ENCODE measurements at places on chromosomes 1 and 21. TPM values are rescaled to one million over a fixed set of nuclear protein-coding genes. Genes with fewer than 3 reads are reported as not detected.

DNA sequence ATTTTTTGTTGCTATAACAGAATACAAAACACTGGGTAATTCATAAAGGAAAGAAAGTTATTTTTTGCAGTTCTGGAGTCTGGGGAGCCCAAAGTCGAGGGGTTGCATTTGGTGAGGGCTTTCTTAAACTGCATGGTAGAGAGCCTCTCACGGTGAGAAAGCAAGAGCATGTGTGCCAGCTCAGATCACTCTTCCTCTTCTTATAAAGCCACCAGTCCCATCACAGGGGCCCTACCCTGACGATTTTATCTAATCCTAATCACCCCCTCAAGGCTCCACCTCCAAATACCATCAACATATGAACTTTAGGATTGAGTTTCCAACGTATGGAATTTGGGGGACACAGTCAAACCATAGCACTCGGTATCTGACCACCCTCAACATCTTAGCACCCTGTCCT is 1.0 kb upstream of the STRIP1 start:
- H3K4me1 ChIP-seq: peaks cover 46% of the 10 kb centered on the region
- H3K4me3 ChIP-seq: peak overlapping the region; percentile 97
- no peak for DNase-seq
- no peaks in the 10 kb centered on the region for H3K27me3 ChIP-seq
- H3K36me3 ChIP-seq: peaks cover 14% of the 10 kb centered on the region

The CIART gene
- total RNA-seq: 6.0 TPM

DNA sequence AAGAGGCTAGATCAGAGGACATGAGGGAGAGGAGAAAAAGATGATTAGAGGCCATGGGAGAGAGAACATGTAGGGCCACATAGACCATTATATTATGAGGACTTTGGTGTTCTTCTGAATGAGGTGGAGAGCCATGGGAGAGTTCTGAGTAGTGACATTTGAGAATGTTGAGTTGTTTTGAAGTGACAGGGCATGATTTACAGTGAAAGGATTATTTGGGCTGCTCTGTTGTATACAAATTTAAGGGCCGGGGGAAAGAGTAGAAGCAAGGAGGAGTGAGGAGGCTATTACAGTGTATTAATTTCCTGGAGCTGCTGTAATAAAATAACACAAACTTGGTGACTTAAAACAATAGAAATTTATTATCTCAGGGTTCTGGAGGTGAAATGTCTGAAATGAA is 102.5 kb upstream of the RGS4 start:
- H3K4me3 ChIP-seq: no peak overlapping the region
- DNase-seq: no peak
- H3K4me1 ChIP-seq: no peaks in the 10 kb centered on the region
- H3K27me3 ChIP-seq: peaks cover 3% of the 10 kb centered on the region
- no peaks in the 10 kb centered on the region for H3K36me3 ChIP-seq

The PLPPR4 gene
- not detected for total RNA-seq

The KCNT2 gene
- total RNA-seq: not detected

The CFAP107 gene
- not detected for total RNA-seq

The OPTC gene
- not detected for total RNA-seq

The ELAPOR1 gene
- 32.0 TPM for total RNA-seq

GRCh38 chr1:167273027-167273800 is 52.5 kb downstream of the POU2F1 start:
- DNase-seq: no peak
- H3K36me3 ChIP-seq: no peaks in the 10 kb centered on the region
- H3K27me3 ChIP-seq: no peaks in the 10 kb centered on the region

The FCRL6 gene
- total RNA-seq: not detected

The PDPN gene
- total RNA-seq: not detected

DNA sequence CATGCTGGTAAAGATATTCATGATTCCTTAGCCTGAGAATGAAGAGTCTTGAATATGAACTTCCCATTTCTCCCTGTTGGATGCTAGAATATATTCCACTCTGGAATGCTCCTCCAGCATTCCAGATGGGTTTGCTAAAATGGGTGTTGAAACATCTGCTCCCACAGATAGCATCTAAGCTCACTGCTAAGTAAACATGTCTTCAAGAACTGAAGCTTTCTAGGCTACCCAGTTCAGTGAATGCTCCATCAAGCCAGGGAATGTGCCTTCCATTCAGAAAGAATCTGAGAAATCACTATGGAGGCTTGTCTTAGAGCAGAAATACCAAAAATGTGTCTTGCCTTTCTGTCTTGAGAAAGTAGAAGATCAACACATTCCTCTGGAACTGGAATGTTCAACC is 81.1 kb downstream of the TNFSF18 start:
- no peak for DNase-seq
- no peak overlapping the region for H3K4me3 ChIP-seq
- peaks cover 17% of the 10 kb centered on the region for H3K27me3 ChIP-seq
- H3K27ac ChIP-seq: no peak overlapping the region
- H3K4me1 ChIP-seq: peaks cover 8% of the 10 kb centered on the region

DNA sequence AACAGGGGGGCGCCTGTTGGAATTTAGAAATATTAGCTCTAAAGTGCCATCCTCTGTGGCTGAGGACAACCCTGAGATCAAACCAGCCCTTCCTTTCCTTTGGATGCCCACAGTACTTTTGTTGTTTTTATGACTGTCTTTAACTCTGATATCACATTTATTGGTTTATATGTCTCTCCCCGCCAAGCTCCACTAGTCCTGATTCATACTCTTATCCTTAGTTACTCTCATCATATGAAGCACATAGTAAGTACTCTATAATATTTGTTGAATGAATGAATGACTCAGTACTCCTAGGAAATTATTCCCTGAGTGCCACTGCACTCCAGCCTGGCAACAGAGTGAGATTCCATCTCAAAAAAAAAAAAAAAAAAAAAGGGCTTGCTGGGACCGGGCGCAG is 22.6 kb upstream of the NRDC start:
- no peak overlapping the region for H3K4me3 ChIP-seq
- H3K27ac ChIP-seq: no peak overlapping the region
- H3K36me3 ChIP-seq: no peaks in the 10 kb centered on the region
- no peak for DNase-seq

GRCh38 chr1:204255966-204256365 is 42.2 kb upstream of the GOLT1A start:
- no peak overlapping the region for H3K4me3 ChIP-seq
- no peaks in the 10 kb centered on the region for H3K27me3 ChIP-seq
- H3K4me1 ChIP-seq: peaks cover 3% of the 10 kb centered on the region

The TNFAIP8L2 gene
- total RNA-seq: 29.4 TPM

- peaks cover 2% of the 10 kb centered on the region for H3K27me3 ChIP-seq
- H3K4me1 ChIP-seq: no peaks in the 10 kb centered on the region
- H3K36me3 ChIP-seq: no peaks in the 10 kb centered on the region
- no peak for DNase-seq
- H3K27ac ChIP-seq: no peak overlapping the region
- H3K4me3 ChIP-seq: no peak overlapping the region
Measured at GRCh38 chr1:88562991-88563390, 121.1 kb upstream of the PKN2 start.

The ZP4 gene
- total RNA-seq: not detected

DNA sequence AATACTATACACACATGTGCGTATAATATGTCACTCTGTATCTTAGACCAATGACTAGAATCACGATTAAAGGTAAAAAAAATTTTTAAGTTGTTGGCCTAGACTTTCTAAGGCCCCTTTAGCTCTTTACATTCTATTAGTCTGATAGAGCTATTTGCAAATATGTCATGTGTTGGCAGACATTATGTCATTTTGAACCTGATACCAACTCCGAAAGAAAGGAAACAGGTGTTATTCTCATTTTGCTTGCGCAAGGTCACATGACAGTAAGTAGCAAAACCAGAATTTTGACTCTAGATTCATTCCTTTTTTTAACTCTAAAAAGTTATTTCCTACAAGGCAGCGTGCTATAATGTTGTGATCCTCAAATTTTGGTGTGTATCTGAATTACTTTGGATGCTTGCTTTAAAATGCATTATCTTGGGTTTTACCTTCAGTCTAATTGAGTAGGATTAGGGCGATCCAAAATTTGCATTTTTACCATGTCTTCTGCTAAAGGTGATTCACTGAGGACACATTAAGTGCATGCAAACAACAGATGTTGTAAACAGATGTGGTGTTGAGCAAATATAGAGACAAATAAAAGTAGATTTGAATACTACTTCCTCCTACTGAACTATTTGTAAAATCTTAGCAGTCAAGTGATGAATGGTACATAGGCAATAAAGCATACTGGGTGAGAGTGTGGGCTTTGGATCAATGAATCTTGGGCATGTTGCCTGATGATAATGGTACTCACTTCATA is 63.5 kb upstream of the KIAA1614 start:
- H3K36me3 ChIP-seq: peaks cover 10% of the 10 kb centered on the region
- peaks cover 12% of the 10 kb centered on the region for H3K4me1 ChIP-seq
- no peak overlapping the region for H3K27ac ChIP-seq
- no peaks in the 10 kb centered on the region for H3K27me3 ChIP-seq

DNA sequence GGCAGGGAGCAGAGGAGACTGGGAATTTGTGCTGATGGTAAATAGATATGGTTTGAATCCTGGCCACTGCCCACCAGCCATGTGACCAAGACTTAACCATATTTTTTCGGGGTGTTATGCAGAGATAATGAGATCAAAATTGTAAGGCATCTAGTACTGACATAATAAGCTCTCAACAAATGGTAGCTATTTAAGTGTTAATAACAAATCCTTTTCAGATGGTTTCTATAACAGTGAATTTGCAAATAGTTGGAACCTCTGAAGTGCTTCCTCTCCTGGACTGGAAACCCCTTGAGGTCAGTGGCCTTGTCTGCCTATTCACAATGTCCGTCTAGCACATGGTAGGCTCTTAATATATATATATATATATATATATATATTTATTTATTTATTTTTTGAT is 64.7 kb downstream of the MDM4 start:
- no peak overlapping the region for H3K27ac ChIP-seq
- no peak overlapping the region for H3K4me3 ChIP-seq
- DNase-seq: no peak

The DPYD gene
- total RNA-seq: 13.8 TPM

GRCh38 chr1:33266766-33267165 is 10.5 kb downstream of the ZNF362 start:
- no peak for DNase-seq
- no peak overlapping the region for H3K4me3 ChIP-seq
- no peaks in the 10 kb centered on the region for H3K36me3 ChIP-seq
- H3K27me3 ChIP-seq: no peaks in the 10 kb centered on the region

GRCh38 chr1:225480825-225481434 is 53.1 kb upstream of the LBR start:
- H3K27me3 ChIP-seq: peaks cover 16% of the 10 kb centered on the region
- H3K36me3 ChIP-seq: no peaks in the 10 kb centered on the region
- peaks cover 22% of the 10 kb centered on the region for H3K4me1 ChIP-seq
- no peak overlapping the region for H3K4me3 ChIP-seq
- no peak overlapping the region for H3K27ac ChIP-seq

The ADAMTS1 gene
- total RNA-seq: 0.95 TPM

GRCh38 chr1:47751996-47752451 is 245.2 kb downstream of the TRABD2B start:
- H3K27ac ChIP-seq: no peak overlapping the region
- H3K4me3 ChIP-seq: no peak overlapping the region
- H3K36me3 ChIP-seq: no peaks in the 10 kb centered on the region
- H3K4me1 ChIP-seq: no peaks in the 10 kb centered on the region
- no peak for DNase-seq

The AMY1C gene
- total RNA-seq: not detected

The KIF17 gene
- not detected for total RNA-seq

- no peaks in the 10 kb centered on the region for H3K4me1 ChIP-seq
- no peak overlapping the region for H3K4me3 ChIP-seq
- H3K27me3 ChIP-seq: no peaks in the 10 kb centered on the region
- no peak for DNase-seq
Measured at GRCh38 chr1:195715652-195716051, 892.6 kb downstream of the KCNT2 start.

The CSMD2 gene
- not detected for total RNA-seq

- no peak overlapping the region for H3K4me3 ChIP-seq
- peaks cover 17% of the 10 kb centered on the region for H3K4me1 ChIP-seq
- peaks cover 3% of the 10 kb centered on the region for H3K36me3 ChIP-seq
- DNase-seq: no peak
- H3K27me3 ChIP-seq: no peaks in the 10 kb centered on the region
Measured at GRCh38 chr1:172383536-172383935, 36.9 kb upstream of the C1orf105 start.

GRCh38 chr1:208151728-208152598 is 92.2 kb downstream of the PLXNA2 start:
- no peaks in the 10 kb centered on the region for H3K4me1 ChIP-seq
- H3K36me3 ChIP-seq: no peaks in the 10 kb centered on the region
- peaks cover 2% of the 10 kb centered on the region for H3K27me3 ChIP-seq
- H3K27ac ChIP-seq: no peak overlapping the region
- H3K4me3 ChIP-seq: no peak overlapping the region
